ENCODE measurements at places on chromosomes 7 and 10.

- no peak for DNase-seq
These were observed 443 bp downstream of the RNF32 start for GRCh38 chr7:156640949-156641485.

DNA sequence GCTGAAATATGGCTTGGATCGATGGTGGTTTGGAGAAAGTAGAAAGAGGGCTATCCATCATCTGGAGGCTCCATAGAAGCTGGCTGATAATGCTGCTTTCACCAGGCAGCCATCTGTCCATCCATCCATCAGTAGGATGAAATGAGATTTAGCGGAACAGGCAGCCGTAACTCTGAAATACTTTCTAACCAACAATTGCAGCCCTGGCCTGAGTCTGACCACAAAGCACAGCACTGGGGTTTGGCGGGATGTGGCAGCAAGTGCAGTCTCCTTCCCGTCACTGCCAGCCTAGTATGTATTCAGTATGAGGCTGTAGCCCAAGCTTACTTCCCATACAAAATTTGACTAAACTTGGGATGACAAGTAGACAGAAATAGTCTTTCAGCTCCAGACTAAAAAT lies 38.0 kb downstream of the R3HCC1L start:
- no peak for DNase-seq

GRCh38 chr7:66426332-66426731 lies 202.3 kb upstream of the KCTD7 start:
- no peak for DNase-seq

DNA sequence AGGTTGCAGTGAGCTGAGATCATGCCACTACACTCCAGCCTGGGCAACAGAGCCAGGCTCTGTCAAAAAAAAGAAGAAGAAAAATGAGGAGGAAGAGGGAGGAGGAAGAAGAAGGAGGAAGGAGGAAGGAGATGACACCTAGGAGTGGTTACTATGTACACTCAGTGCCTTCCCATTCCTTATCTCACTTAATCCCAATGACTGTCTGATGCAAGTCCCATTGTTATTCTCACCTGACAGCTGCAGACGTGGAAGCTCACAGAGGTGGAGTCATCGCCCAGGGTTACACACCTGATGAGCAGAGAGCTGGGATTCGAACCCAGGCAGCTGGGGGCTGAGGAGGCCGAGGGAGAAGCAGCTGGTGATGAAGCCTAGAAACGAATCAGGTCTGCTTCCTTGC lies 258.8 kb downstream of the SNX10 start:
- DNase-seq, result no peak

- no peak for DNase-seq
These were observed 63.3 kb downstream of the RASGEF1A start for GRCh38 chr10:43203448-43204041.

Measured in GM03348 (cell line).